T-helper 17 cell (primary cell): ENCODE measurements at places on chromosomes 2 and 18. TPM values are rescaled to one million over a fixed set of nuclear protein-coding genes. Genes with fewer than 3 reads are reported as not detected.

GRCh38 chr2:113888641-113889470 lies 1.0 kb upstream of the ACTR3 start:
- no peak for DNase-seq

DNA sequence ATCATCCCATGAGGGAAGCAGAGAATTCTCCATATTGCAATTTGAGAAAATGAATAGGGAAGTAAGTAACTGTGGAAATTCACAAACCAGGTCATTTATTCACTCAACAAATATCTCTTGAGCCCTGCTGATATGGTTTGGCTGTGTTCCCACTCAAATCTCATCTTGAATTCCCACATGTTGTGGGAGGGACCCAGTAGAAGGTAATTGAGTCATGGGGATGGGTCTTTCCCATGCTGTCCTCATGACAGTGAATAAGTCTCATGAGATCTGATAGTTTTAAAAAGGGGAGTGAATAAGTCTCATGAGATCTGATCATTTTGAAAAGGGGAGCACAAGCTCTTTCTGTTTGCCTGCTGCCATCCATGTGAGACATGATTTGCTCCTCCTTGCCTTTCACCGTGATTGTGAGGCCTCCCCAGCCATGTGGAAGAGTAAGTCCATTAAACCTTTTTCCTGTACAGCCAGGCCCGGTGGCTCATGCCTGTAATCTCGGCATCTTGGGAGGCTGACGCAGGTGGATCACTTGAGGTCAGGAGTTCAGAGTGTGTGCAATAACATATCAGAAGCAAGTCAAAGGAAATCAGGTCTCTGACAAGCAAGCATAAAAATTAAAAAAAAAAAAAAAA lies 193.2 kb downstream of the NDUFA10 start:
- DNase-seq: no peak

DNA sequence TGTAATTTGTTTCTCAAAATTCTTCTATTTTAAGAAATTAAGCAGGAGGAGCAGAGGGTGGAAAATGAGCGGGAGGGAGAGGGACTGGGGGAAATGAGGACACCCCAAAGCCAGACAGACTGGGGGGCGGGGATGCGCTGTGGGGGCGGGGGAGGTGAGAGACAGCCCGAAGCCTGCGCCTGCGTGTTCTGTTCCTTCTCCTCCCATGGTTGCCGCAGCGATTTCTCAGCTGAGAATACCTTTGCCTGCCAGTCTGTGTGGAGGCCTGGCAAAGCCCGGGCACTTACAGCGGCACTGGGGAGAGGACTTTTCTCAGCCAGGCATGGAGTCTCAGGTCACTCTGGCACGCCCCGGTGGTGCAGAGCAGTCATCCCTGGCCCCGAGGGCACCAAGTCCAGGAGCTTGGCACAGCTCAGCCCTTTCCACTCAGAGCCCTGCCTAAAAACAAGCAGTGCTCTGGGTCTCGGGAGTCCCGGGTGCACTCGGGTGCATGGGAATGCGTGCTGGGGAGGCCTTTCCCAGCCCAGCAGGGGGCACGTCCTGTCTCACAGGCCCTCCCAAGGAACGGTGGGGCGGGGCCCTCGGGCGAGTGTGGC lies 289.3 kb upstream of the HS6ST1 start:
- no peak for DNase-seq

DNA sequence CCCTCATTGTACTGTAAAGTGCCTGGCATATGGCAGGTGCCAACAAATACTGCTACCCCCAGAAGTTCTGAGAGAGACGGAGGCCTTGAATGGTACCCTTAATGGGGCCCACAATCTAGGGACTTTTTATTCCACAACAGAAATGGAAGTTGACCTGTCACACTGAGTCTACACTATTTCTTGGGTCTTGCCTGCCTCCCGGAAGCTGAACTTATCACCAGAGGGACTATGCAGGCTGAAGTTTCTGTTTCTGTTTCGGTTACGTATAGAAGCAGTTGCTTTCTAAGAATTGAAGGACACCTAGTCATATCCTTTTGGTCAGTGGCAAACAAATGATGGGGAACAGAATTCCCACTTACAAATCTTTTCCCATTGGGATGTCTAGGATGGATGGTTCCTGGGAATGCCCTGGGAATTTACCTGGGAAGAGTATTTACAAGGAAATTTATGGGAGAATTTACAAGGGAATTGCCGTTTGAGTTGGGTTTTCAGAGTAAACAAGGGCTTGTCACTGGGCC lies 74.2 kb downstream of the HS1BP3 start:
- DNase-seq: peak; percentile 10

Gene AQP12A
- not detected for total RNA-seq

DNA sequence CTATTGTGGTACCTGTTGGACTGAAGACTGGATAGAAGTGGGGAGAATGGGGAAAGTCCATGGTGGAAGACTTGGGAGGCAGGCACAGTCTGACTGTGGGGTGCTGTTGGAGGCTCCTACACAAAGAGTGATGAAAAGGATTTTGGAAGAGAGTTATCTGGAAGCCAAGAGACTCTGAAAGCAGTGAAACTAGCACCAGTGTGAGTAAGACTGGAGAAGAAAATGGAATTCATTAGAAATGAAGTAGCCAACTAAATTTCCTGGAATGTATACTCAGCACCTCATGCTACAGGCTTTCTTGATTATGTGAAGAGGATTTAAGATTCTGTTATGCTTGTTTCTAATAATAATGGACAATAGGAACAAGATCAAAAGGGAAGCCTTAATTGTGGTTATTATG lies 27.7 kb downstream of the ELP2 start:
- no peak for DNase-seq

Gene LONRF2
- 0.18 TPM for total RNA-seq

Gene MSTN
- total RNA-seq: 0.10 TPM

DNA sequence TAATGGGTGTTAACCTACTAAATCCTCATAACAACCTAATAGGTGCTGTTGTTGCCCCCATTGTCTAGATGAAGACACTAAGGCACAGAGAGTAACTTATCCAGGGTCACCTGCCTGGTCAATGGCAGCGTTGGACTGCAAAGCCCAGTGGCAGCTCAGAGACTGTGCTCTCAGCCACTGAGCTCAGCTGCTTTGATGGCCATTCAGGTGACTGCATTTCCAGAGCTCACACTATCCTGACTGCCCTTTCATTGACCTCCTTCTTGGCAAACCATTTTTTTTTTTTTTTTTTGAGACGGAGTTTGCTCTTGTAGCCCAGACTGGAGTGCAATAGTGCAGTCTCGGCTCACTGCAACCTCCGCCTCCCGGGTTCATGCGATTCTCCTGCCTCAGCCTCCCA lies 115.2 kb downstream of the MAPK4 start:
- no peak for DNase-seq

GRCh38 chr2:7634409-7634808 lies 717.2 kb downstream of the RNF144A start:
- DNase-seq: no peak

DNA sequence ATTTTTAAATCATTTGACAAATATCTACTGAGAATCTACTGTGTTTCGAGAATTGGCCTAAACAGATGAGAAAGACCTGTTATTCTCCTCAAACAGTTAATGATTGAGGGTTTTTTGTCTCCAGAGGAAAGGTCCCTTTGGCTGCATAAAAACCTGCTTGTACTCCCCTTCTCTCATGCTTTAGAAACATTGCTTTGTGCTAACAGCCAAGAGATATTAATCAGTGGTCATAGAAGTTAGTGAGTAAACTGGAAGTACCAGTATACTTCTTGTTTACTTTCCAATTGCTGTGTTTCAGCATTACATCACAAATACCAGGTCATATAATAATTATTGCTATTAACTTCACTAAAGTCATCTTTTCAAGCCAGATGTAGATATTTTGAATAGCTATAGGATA lies 34.1 kb downstream of the ITGB6 start:
- DNase-seq: no peak

GRCh38 chr18:12782521-12782920 lies 79.7 kb downstream of the PSMG2 start:
- DNase-seq: no peak

Gene ITGA4
- total RNA-seq: 237 TPM

Gene TUBA4B
- total RNA-seq: not detected

GRCh38 chr2:159712929-159713420 lies 669 bp downstream of the MARCHF7 start:
- no peak for DNase-seq

- no peak for DNase-seq
These were observed 35.8 kb downstream of the CIB4 start for GRCh38 chr2:26605195-26605998.

DNA sequence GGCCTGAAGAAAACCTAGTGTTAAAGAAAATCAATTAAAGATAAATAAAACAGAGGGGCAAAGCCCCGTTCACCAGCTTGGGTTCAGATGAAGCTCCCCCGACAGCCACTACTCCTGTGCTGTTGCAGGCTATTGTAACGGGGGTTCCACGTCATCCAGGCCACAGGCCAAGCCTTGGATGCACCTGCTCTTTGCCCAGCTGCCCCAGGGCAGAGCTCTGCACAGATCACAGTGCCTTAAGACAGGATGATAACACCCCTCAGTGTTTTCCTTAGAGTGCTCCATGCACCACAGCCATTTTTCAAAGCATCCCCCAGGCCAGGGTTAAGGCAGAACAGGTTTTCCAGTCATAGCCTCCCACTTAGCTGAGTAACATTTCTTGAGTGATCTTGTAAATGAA lies 32.0 kb downstream of the FASTKD2 start:
- DNase-seq: no peak

DNA sequence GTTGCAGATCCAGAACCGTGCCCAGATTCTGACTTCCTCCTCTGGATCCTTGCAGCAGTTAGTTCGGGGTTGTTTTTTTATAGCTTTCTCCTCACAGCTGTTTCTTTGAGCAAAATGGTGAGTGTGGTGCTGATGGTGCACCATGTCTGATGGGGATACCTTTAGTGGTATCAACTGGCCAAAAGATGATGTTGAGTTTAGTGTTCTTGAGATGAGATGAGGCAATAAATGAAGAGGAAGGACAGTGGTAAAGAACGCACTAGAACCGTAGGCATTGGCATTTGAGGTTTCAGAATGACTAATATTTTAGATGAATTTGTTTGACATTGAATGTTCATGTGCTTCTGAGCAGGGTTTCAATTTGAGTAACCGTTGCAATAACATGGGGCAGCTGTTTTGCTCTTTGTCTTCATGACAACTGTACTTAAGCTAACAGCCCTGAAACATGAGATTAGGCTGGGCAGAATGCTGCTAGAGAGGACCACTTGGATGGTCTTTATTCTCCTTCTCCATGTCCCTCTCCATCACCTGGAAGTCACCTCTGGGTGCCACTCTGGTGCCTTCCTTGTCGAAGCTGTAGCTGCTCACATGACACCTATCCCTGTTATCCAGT lies 3.9 kb downstream of the CTLA4 start:
- DNase-seq: no peak

- no peak for DNase-seq
These were observed 52.7 kb upstream of the CYP1B1 start for GRCh38 chr2:38128653-38129052.

DNA sequence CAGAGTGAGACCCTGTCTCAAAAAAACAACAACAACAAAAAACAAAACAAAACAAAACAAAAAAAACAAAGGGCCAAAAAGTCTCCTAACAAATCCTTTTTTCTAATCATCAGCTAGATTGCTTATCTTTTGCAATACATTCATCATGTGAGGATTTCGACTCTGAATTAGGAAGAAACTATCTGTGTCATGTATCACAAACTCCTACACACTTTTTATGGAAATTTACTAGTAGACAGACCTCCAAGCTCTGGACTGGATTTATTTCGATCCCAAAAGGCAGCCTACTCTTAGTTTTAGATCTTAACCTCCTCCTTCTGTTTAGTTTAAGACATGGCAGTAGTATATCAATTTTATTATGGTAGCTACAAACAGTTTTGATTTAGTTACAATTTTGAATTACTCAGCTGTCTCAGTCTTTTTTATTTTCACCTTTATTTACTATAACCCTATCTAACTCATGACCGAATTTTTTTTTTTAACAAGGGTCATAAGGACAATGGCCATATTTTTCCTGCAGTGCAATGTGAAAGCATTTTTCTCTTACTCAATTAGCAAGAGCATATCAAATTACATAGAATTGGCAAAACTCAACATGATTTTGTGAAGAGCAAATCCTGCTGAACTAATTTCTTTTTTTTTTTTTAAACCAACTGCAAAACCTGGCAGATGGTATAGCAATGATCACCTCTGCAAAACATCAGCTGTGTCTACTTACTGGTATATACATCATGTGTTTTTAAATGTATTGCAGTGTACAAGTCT lies 10.7 kb upstream of the CCDC88A start:
- no peak for DNase-seq

DNA sequence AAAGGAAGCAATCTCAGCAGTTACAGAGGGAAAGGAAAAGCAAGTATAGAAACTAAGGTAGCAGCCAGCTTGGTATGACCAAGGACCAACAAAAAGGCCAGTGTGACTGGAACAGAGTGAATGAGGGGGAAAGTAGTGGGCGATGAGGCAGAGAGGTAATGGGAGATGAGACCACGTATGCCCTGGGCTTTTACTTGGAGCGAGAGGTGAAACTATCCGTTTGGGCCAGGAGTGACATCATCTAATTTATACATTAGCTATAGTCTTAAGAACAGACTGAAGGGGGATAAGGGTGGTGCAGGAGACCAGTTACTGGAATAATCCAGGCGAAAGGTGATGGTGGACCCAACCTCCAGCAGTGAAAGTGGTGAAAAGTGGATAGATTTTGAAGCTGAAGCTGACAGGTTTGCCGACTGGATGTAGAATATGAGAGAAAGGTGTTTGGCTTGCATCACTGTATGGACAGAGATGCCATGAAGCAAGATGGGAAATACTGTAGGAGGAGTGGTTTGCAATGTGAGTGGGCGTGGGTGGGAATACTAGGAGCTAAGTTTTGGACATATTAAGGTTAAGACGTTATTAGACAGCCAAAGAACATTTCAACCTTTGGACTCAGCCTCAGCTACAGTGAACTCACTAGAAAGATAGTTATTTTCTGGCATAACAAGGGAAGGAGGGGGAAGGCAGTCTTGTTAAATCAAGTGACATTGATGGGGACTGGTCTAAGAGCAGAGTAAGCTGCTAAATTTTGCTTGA lies 106.0 kb downstream of the PLEKHM3 start:
- no peak for DNase-seq

- DNase-seq: no peak
These were observed 156.0 kb downstream of the CERS6 start for GRCh38 chr2:168611896-168612650.

DNA sequence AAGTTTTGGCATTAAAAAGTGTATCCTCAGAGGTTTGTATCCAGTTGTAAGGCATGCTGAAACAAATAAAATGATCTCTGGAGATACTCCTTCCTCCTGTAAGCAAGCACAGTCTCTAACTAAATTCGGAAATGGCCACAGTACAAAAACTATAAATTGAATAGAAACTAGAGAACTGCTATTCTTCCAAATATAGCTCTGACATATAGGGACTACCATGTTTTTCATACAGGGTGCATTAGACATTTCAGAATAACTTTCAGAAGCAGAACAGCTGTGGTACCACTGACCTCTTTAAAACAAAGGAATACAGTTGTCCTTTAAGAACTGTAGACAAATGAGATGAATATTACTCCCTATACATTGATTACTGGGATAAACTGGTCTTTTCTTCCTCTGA lies 568.5 kb downstream of the ARHGAP15 start:
- DNase-seq: no peak

Gene MEIS1
- 0.80 TPM for total RNA-seq

Gene NT5DC4
- not detected for total RNA-seq

GRCh38 chr2:19748711-19749506 lies 152.9 kb downstream of the TTC32 start:
- no peak for DNase-seq

GRCh38 chr2:176581557-176582165 lies 312.4 kb downstream of the MTX2 start:
- DNase-seq: no peak

Gene LCT
- total RNA-seq: 0.07 TPM

GRCh38 chr2:190563646-190564045 lies 29.1 kb upstream of the NEMP2 start:
- no peak for DNase-seq

Gene GPR45
- not detected for total RNA-seq

GRCh38 chr2:138632066-138632620 lies 130.6 kb downstream of the SPOPL start:
- no peak for DNase-seq

Gene HAAO
- total RNA-seq: not detected
